ENCODE measurements at places on chromosomes 7 and 10.

- no peak for DNase-seq
These were observed 45.5 kb downstream of the SLIT1 start for GRCh38 chr10:97140049-97140846.

GRCh38 chr10:86300399-86300925 lies 66.1 kb downstream of the GRID1 start:
- no peak for DNase-seq

- no peak for DNase-seq
These were observed 18.6 kb upstream of the HSPA12A start for GRCh38 chr10:116760919-116761318.

DNA sequence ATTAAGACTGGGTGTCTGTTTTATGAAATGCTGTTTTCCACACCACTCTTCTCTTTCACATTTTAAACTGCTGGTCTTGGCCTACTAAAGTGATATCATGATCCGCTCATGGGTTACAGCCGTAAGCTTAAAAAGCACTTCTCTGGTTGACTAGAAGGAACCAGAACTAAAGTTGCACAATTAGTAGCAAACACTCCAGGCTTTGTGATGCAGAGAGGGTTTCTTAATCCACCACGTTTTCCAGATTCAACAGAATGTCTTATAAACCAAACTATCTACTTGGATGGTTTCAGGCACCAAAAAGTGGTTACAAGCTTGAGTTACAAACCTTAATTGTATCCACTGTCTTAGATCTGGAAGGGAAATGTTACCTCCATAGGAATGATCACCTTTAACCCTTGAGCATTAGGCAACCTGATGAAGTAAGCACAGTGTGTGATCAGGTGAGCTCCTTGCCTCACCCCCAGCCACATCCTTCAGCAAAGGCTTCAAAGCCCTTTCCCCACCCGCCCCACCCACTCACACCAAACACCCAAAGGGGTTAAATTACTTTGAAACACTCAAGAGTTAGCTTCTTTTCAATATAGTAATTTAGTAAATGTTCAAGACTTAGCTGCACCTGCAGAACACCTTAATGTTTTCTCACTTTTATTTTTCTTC lies 3.5 kb downstream of the ELMO1 start:
- DNase-seq: no peak
